Mononuclear cell (primary cell): ENCODE measurements at places on chromosomes 2 and 18. TPM values are rescaled to one million over a fixed set of nuclear protein-coding genes. Genes with fewer than 3 reads are reported as not detected.

Gene FRZB
- under 0.01 TPM for total RNA-seq

Gene EPG5
- 44.0 TPM for total RNA-seq

Gene SCYGR1
- not detected for total RNA-seq

Gene G6PC2
- not detected for total RNA-seq

Gene FOXD4L1
- 0.10 TPM for total RNA-seq

Gene L3MBTL4
- total RNA-seq = 3.0 TPM

Gene CROCC2
- not detected for total RNA-seq
